ENCODE measurements at places on chromosomes 11 and 22.
A peak's percentile ranks its signal among the peaks of the same experiment; 100 is the strongest.

- DNase-seq, result no peak
Measured at GRCh38 chr11:43908191-43908590, 27.6 kb downstream of the ALKBH3 start.

DNA sequence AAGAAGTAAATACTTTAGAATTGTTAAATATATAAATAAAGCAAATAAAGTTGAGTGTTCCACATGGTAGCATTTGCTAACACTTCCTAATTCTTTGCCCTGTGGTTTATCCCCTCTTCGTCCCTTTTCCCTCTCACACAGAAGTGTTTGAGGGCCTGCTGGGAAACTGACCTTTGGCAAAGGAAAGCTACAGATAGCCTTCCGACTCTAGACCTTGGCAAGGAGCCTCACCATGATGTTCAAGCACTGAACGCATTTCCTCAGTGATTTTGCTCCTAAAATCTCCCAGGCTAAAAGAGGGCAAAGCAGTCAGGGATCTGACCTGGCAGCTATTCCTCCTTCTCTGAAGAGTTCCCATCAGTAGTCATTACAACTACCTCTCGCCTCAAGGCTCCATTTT is 52.5 kb upstream of the HORMAD2 start:
- no peak for DNase-seq

- peak; percentile 87 for DNase-seq
Measured at GRCh38 chr11:47355283-47356128, 3.0 kb upstream of the MYBPC3 start.

DNA sequence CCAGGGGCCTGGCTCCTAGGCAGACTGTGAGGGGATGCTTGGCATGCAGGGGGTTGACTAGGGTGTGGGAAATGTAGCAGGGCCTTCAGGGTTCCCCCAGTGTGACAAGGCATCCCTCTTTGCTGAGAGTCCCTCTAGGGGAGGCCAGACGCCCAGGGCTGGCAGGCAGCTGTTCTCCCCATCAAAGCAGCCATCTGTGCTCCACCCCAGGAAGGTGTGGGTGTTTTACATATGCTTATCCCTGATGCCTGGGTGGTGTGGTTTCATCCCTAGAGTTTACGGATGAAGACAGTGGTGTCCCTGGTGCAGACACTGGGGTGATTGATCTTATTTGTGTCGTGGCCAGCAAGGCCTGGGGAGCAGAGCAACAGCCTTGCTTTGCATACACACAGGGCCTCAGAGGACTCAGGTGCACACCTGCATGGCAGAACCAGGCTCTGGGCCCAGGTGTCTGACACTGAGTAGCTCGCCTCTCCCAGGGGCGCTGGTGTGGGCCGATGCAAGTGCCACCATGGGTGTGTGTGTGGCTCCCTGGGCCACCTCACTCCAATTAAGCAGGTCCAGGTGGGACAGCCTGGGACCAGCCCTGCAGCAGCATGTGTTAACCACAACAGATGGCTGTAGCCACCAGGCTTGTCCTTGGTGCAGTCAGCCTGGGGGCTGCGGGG is 74.2 kb downstream of the MED15 start:
- DNase-seq, result no peak

GRCh38 chr11:80584661-80585060 is 1143.8 kb upstream of the TENM4 start:
- no peak for DNase-seq

- DNase-seq, result peak; percentile 33
Measured at GRCh38 chr11:45233121-45233803, 52.9 kb downstream of the SYT13 start.

DNA sequence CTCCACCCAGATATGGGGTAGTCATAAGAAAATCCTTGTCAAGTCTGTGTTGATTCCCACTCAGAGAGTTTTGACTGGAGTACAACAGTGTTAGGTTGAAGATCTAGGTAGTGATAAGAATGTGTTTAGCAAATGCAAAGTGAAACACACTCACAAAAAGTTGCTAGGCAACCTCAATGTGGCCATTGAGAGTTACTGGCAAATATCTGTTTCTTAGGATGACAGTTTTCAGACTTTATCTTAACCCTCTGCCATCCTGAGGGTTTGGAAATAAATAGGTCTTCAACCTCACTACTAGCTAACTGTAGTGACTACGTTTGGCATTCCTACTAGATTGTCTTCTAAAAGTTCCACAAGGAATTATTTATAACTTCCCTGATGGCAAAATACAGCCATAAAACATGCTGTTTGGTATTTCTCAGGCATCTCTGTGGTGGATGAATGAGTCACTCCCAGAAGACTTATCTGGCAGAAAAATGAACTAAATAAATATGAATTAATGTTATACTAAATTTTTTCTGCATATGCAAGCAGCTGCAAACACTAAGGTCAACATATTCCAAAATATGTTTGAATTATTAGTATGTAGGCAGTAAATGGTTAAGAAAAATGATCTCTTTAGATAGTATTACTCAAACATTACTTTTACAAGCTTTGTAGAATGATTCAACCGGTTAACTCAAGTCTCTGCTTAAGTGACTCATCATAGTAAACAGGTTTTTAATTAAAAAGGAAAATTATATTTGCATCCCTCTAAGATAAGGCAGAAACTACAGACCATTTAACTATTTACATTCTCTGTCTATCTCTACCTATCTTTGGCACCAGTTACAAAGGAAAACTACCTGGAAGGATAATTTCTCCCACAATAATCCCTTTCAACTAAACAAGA is 17.1 kb upstream of the SYTL2 start:
- no peak for DNase-seq

DNA sequence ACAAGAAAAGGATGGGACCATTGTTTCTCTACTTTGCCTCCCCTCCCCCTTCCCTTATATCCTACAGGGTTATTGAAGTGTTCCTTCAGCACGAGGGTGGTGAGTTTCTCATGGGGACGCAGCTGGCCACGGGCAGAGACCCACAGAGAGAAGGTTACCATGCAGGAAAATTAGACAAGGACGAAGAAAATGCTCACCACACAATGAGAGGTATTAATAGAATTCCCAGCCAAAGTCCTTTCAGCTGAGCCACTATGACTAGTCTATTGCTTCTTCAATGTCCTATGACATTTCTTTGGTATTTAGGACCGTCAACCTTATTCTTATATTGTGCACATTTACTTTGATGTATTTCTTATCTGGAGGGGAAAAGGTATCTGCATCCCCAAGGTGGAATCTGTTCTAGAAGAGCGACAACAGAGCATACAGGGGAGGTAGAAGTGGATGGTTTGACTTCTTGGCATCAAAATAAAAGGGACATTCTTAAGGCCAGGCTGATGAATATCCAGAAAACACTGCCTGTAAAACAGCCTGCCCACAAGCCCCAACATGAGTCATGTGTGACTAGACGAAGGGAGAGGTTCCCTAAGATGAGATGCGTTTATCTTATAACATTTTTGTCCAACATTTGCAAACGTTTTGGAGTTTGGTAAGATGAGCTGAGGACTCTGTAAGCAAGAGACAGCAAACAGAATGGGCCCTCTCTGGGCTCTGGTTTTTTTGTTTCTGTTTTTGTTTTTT is 209.8 kb upstream of the NARS2 start:
- no peak for DNase-seq

GRCh38 chr11:72824811-72825505 is 10.7 kb downstream of the ATG16L2 start:
- no peak for DNase-seq

GRCh38 chr22:48459859-48460823 is 1367.5 kb downstream of the BRD1 start:
- no peak for DNase-seq

GRCh38 chr11:109785714-109786113 is 307.5 kb upstream of the ZC3H12C start:
- no peak for DNase-seq
